ENCODE measurements at places on chromosomes 6 and 20.

DNA sequence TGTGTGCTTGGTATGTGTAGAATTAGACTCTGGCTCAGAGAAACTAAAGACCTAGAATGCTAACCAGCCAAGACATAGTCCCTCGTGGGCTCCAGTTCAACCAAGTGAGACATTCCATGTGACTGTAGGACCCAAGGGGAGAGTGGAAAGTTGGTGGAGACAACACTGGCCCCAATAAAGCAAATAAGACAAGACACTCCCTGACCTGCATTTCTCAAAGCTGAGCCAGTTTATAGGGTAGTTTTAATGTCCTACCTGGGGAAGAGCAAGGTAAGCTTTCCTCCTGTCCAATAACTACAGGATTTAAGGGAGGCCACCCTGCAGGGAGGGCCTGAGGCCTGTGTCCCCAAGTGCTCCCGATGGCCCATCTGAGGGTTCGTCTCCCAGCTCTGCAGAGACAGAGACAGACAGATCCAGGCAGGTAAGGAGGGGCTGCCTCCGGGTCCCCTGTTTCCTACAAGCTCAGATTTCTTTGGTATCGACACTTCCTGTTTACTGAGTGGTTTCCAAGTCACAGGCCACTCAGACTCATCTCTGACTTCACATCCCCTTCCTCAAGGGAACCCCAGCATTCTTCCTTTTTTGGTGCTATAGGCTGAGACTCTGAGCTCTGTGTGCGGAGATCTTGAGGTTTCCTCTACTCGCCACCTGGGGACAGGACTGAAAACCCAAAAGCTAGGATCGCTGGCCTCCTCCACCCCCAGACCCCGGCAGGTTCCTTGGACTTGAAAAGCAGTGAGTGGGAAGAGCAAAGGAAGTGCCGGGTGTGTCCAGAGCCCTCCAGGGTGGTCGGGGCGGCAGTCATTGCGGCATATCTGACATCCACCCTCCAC is 92.4 kb downstream of the PRND start:
- peaks cover 2% of the 10 kb centered on the region for H3K36me3 ChIP-seq
- H3K4me1 ChIP-seq: peaks cover 89% of the 10 kb centered on the region
- DNase-seq: peak; percentile 86
- no peaks in the 10 kb centered on the region for H3K27me3 ChIP-seq
- peak overlapping the region; percentile 98 for H3K27ac ChIP-seq

DNA sequence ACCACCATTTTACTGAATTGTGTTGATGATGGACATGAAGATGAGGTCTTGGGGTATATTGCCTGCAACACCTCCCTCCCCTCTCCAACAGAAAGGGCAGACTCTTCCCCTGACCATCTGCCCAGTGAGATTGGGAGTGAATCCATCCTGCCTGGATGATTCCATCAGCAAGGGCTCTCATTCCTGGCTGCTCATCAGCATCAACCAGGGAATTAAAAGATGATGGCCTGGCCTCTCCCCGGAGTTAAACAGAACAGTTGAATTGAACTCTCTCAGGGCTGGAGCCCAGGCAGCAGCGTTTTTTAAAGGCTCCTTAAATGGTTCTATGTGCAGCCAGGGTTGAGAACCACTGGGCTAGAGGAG is 14.6 kb upstream of the MRPS18A start:
- H3K27ac ChIP-seq: no peak overlapping the region
- H3K36me3 ChIP-seq: no peaks in the 10 kb centered on the region
- no peaks in the 10 kb centered on the region for H3K27me3 ChIP-seq
- no peak for DNase-seq
- no peak overlapping the region for H3K4me3 ChIP-seq

DNA sequence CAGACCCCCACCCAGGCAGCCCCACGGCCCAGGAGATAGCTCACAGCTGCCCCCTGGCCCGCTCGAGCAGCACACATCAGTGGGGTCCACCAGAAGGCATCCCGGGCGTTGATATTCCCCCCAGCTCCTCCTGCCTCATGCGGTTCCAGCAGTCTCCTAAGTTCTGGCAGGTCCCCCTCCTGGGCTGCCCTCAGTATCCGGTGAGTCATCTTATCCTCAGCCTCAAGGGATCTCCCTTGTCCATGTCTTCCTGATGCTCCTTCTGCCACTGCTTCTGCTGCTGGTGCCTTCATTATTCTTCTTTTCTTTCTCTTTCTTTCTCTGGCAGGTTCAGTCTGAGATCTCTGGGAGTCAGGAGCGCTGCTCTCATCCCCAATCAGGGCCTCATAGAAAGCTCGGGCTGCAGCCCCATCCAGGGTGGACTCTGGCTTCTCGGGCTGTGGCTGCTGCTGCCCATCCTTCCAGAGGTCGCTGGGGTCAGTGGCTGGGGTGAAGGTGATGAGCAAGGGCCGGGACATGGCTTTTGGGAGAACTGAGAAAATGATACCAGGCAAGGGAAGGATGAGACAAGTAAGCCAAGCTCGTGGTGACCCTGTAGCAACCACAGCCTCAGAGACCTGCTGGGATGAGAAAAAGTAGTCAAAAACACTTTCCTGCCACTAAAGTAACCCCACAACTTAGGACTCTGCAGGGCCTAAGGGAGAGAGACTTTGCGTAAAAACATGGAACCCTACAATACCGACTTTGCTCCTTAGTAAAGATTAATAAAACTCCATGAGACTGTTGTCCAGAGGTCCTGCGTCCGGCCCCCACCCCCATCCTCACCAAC is 622 bp downstream of the GPANK1 start:
- H3K36me3 ChIP-seq: peaks cover 32% of the 10 kb centered on the region
- H3K4me3 ChIP-seq: peak overlapping the region; percentile 94
- no peak for DNase-seq
- H3K27ac ChIP-seq: peak overlapping the region; percentile 92

GRCh38 chr20:19969106-19969505 is 48.1 kb upstream of the NAA20 start:
- no peak overlapping the region for H3K4me3 ChIP-seq
- H3K27me3 ChIP-seq: no peaks in the 10 kb centered on the region
- no peaks in the 10 kb centered on the region for H3K36me3 ChIP-seq
- H3K27ac ChIP-seq: no peak overlapping the region
- DNase-seq: no peak

- H3K27me3 ChIP-seq: no peaks in the 10 kb centered on the region
- no peak overlapping the region for H3K27ac ChIP-seq
- no peak for DNase-seq
- H3K4me1 ChIP-seq: peaks cover 5% of the 10 kb centered on the region
- H3K36me3 ChIP-seq: no peaks in the 10 kb centered on the region
Measured at GRCh38 chr6:2030682-2031244, 214.6 kb downstream of the GMDS start.

DNA sequence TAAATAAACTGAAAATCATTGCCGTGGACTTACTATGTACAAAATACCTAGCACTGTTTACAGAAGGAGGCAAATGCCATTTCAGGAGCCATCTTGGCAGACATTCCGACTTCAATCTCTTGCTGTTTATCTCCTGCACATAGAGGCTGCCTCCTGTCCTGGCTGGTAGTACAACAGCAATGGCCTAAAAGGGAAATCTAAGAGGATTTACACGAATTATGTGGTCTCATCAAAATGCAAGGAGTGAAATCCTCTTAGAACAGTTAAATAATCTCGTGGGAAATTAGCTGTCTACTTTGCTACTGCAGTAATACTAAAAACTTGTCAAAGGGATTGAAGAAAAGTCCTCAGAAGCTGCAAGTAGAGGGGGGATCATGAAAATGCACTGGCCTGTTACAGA is 82.2 kb upstream of the SLC2A12 start:
- DNase-seq: no peak
- H3K27me3 ChIP-seq: no peaks in the 10 kb centered on the region
- no peak overlapping the region for H3K4me3 ChIP-seq
- no peaks in the 10 kb centered on the region for H3K4me1 ChIP-seq
- H3K27ac ChIP-seq: no peak overlapping the region

GRCh38 chr6:111858347-111858746 is 14.9 kb downstream of the FYN start:
- no peak for DNase-seq
- H3K36me3 ChIP-seq: no peaks in the 10 kb centered on the region
- H3K4me1 ChIP-seq: peaks cover 97% of the 10 kb centered on the region
- peak overlapping the region; percentile 23 for H3K27ac ChIP-seq

GRCh38 chr6:56244089-56244488 is 3.3 kb downstream of the COL21A1 start:
- H3K27ac ChIP-seq: no peak overlapping the region
- H3K4me3 ChIP-seq: no peak overlapping the region
- H3K4me1 ChIP-seq: no peaks in the 10 kb centered on the region
- no peak for DNase-seq

- no peak for DNase-seq
- no peaks in the 10 kb centered on the region for H3K27me3 ChIP-seq
- H3K4me3 ChIP-seq: no peak overlapping the region
- no peaks in the 10 kb centered on the region for H3K4me1 ChIP-seq
- H3K27ac ChIP-seq: no peak overlapping the region
Measured at GRCh38 chr6:128463942-128464341, 56.5 kb downstream of the PTPRK start.

DNA sequence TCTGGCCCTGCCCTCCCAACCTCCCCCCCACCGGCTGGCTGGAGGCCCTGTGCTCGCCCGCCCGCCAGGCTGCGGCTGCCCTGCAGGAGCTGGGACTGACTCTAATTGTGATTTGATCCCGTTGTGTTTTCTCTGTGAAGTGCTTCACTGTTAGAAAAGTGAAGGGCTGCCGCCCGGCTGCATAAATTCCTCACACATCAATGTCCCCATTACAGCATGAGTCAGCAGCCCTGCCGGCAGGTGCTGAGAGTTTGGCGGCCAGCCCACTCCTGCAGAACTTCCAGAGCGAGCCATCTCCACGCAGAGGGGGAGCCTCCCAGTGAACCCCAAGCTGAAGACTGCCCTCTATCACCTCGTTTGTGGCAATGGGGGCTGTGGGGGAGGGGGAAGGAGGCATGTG is 137.9 kb downstream of the DLL1 start:
- no peak overlapping the region for H3K27ac ChIP-seq
- H3K36me3 ChIP-seq: no peaks in the 10 kb centered on the region
- no peak overlapping the region for H3K4me3 ChIP-seq

DNA sequence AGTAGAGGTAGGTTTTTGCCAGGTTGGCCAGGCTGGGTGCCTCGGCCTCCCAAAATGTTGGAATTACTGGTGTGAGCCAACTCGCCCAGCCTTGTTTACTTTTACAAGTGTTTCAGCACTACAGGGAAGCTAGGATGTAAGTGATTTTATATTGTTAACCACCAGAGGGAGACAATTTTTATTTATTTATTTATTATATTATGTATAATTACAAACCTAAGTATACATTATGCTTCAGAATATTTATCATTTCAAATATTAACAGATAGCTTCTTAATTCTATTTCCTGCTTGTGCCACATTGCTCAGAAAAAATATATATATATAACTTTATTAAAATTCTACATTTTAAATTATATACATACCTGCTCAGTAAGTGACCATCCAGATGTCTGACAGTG is 9.8 kb downstream of the MMUT start:
- no peak overlapping the region for H3K27ac ChIP-seq
- H3K4me1 ChIP-seq: no peaks in the 10 kb centered on the region

GRCh38 chr6:88725111-88725975 is 238.1 kb downstream of the RNGTT start:
- no peaks in the 10 kb centered on the region for H3K36me3 ChIP-seq
- no peak overlapping the region for H3K4me3 ChIP-seq
- no peak for DNase-seq
- H3K27ac ChIP-seq: no peak overlapping the region
- H3K27me3 ChIP-seq: no peaks in the 10 kb centered on the region

- no peaks in the 10 kb centered on the region for H3K36me3 ChIP-seq
- H3K27ac ChIP-seq: no peak overlapping the region
- no peak for DNase-seq
- H3K4me1 ChIP-seq: no peaks in the 10 kb centered on the region
- no peaks in the 10 kb centered on the region for H3K27me3 ChIP-seq
- H3K4me3 ChIP-seq: no peak overlapping the region
Measured at GRCh38 chr6:105851606-105852005, 234.5 kb upstream of the PRDM1 start.

- no peaks in the 10 kb centered on the region for H3K4me1 ChIP-seq
- H3K27ac ChIP-seq: no peak overlapping the region
- H3K4me3 ChIP-seq: no peak overlapping the region
- no peaks in the 10 kb centered on the region for H3K36me3 ChIP-seq
- H3K27me3 ChIP-seq: no peaks in the 10 kb centered on the region
Measured at GRCh38 chr6:33797626-33798342, 6.0 kb downstream of the MLN start.

- H3K4me3 ChIP-seq: no peak overlapping the region
- H3K27me3 ChIP-seq: no peaks in the 10 kb centered on the region
- H3K36me3 ChIP-seq: no peaks in the 10 kb centered on the region
Measured at GRCh38 chr6:44627883-44628271, 240.4 kb downstream of the CDC5L start.

DNA sequence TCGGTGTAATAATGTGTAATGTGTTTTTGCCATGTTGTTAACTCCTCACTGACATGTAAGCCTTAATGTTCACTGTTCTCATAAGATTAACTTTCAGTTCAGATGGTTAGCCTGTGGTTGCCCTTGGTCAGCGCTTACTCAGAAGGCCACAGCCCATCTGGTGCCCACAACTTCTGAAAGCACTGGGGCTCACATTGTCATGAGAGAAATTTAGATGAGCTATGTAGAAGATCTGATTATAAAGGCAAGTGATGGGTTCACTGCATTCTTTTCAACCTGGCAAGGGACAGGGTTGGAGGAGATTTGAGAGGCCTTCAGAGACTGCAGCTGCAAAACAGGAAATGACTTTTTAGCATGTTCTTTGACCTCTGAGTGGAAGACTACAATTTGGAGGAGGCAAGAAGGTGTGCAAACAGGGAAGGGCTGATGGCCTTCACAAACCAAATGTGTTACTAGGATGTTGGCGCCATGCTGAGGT is 242.3 kb upstream of the SUPT3H start:
- H3K4me3 ChIP-seq: no peak overlapping the region
- no peak overlapping the region for H3K27ac ChIP-seq
- H3K4me1 ChIP-seq: peaks cover 14% of the 10 kb centered on the region
- no peaks in the 10 kb centered on the region for H3K36me3 ChIP-seq

GRCh38 chr20:9994676-9995075 is 40.1 kb upstream of the ANKEF1 start:
- no peaks in the 10 kb centered on the region for H3K27me3 ChIP-seq
- H3K4me1 ChIP-seq: no peaks in the 10 kb centered on the region
- no peak overlapping the region for H3K27ac ChIP-seq
- DNase-seq: no peak

GRCh38 chr20:63693083-63693732 is 3.2 kb upstream of the TNFRSF6B start:
- no peaks in the 10 kb centered on the region for H3K27me3 ChIP-seq
- no peak for DNase-seq
- no peak overlapping the region for H3K4me3 ChIP-seq
- H3K4me1 ChIP-seq: peaks cover 22% of the 10 kb centered on the region

DNA sequence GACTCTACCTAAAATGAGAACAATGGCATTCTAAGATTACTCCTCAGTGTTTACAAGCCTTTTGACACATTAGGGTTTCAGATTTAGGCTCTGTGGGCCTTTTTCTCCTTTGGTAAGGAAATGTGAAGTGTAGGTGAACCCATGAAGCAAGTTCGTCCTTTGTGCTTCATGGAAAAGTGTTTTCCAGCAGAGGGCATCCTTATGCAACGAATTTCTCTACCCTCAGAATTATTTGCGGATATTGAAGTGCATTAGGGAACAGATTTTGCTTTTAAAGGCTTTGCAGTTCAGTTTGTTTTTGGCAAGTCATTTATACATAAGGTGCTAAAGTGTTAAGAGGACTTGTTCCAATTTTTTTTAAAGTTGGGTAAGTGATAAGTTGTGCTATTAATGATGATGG is 55.7 kb upstream of the FERMT1 start:
- H3K36me3 ChIP-seq: no peaks in the 10 kb centered on the region
- no peaks in the 10 kb centered on the region for H3K4me1 ChIP-seq
- no peak for DNase-seq
- H3K27ac ChIP-seq: no peak overlapping the region
- no peaks in the 10 kb centered on the region for H3K27me3 ChIP-seq

GRCh38 chr20:47221036-47221625 is 135.4 kb downstream of the ZMYND8 start:
- no peak for DNase-seq
- peaks cover 55% of the 10 kb centered on the region for H3K36me3 ChIP-seq
- no peak overlapping the region for H3K4me3 ChIP-seq
- no peaks in the 10 kb centered on the region for H3K4me1 ChIP-seq
- H3K27ac ChIP-seq: no peak overlapping the region
